Glutamatergic neuron (in vitro differentiated cells): ENCODE measurements at places on chromosomes 1 and 21. TPM values are rescaled to one million over a fixed set of nuclear protein-coding genes. Genes with fewer than 3 reads are reported as not detected.

The CCDC185 gene
- total RNA-seq, result not detected

The PRELP gene
- total RNA-seq, result not detected

The LCK gene
- total RNA-seq, result 0.37 TPM

DNA sequence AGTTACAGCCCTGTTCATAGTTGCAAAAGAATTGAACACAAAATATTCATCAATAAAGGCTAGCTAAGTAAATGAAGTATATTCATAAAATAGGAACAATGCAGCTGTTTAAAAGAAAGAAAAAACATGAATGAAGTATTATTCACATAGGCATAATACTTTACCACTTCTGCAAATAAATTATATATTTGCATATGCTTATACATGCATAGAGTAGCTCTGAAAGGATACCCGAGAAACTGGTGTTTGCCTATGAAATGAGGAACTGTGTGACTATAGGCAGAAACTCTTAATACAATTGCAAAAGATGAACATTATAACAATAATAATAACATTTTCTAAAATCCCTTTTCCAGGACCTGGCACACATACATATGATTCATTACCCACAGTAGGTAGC is 385.9 kb downstream of the DSCAM start:
- no peak for DNase-seq

DNA sequence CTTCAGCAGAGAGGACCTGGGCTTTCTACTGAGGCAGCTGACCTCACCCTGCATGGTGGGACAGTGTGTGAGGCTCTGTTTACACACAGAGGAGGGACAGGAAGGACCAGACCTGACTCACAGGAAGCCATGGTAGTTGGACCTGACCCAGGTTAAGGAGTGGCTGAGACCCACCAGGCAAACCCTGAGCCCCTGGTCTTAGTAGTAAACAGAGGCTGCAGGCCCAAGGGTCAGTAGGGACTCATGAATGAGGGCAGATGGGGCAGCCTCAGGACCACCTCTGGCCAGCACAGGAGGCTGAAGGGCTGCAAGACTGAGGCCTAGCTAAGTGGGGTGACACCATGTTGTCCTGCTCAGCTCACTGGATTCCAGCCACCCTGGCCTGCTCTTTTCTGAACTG is 273.2 kb downstream of the GRIK3 start:
- no peak for DNase-seq

DNA sequence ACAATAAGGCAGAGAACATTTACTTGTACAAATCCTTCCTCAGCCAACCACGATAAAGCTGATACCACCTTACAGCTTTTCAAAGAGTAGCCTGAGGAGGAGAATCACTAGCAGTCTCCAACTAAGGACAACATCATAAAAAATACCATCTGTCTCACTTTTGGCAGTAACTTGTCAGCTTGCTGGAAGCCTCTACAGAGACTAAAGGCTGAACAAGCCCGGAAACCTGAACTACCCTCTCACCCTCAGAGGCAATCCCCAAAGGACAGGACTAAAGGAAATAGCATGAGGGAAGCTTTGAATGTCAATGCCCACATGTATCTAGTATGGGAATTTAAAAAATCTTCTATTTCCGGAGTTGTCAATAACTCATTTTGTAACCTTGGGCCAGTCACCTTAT is 10.6 kb downstream of the SRSF4 start:
- no peak for DNase-seq

- DNase-seq, result no peak
Measured at GRCh38 chr1:167185062-167185461, 35.6 kb upstream of the POU2F1 start.
